ENCODE measurements at places on chromosomes 5 and 9.

DNA sequence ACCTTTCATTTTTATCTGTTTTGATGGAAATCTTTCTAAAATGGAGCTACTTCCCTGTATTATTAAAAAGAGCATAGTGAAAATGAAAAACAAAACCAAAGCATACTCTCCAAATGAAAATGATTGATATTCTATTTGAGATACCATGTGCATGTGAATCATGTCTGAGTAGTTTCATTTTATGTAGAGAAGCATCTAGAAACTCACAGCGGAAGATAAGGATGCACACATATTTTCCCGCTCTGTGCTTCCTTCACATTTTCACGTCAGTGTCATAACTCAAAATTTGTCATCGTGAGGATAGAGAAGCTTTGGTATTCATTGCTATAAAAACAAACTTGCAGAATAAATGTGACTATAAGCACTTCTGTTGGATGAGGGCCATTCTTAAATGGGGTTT, 34.0 kb upstream of the CLINT1 start:
- DNase-seq = no peak

- no peak for DNase-seq
These were observed 101.2 kb upstream of the TRIM32 start for GRCh38 chr9:116585896-116586295.

DNA sequence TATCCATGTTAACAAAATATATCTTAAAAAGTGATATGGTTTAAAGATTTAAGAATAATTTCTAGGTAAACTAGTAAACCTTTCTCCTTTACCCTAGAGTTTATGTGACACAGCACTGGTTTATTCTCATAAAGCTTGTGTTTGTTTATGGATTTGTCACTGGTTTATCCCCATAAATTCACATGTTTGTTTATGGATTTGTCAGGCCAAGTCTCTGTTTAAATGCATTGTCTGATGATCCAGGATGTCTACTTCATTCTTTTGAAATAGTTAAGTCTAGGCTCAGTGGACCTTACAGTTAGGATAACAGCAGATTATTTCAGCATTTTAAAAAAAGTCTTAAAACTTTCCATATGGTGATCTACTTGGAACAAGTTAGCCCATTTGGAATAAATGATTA, 334.0 kb downstream of the ARRDC3 start:
- no peak for DNase-seq

- no peak for DNase-seq
These were observed 75.3 kb downstream of the RANBP17 start for GRCh38 chr5:170937072-170937471.

GRCh38 chr9:113945784-113946183, 69.7 kb downstream of the ZNF618 start:
- no peak for DNase-seq

DNA sequence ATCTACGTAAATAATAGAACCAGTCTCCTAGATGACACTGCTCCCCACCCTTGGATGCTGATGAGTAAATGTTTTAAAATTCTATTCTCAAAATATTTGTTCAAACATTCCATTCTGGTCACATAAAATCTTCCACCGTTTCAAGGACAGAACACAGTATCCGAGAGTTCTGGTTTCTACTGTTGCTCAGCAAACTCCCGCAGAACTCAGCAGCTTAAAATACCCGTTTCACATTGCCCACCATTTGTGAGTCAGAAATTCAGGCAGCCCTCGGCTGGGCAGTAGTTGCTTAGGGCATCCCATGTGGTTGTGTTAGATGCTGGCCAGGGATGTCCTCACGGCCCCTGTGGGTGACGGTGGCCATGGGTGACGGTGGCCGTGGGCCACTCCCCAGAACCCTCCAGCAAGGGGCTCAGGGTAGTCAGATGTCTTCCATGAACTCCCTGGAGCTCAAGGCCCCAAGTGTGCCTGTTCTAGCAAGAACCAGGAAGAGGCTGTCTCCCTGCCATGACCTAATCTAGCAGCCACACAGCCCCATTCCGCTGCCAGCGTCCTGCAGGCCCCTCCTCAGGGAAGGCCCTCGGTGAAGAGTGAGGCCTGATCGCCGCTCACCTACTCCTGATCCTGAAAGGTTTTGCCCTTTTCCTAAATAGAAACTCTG, 17.4 kb downstream of the MGAT1 start:
- no peak for DNase-seq

GRCh38 chr5:107661038-107661649, 9.6 kb downstream of the EFNA5 start:
- no peak for DNase-seq

- DNase-seq = no peak
These were observed 197.2 kb downstream of the COX7C start for GRCh38 chr5:86814907-86815306.

DNA sequence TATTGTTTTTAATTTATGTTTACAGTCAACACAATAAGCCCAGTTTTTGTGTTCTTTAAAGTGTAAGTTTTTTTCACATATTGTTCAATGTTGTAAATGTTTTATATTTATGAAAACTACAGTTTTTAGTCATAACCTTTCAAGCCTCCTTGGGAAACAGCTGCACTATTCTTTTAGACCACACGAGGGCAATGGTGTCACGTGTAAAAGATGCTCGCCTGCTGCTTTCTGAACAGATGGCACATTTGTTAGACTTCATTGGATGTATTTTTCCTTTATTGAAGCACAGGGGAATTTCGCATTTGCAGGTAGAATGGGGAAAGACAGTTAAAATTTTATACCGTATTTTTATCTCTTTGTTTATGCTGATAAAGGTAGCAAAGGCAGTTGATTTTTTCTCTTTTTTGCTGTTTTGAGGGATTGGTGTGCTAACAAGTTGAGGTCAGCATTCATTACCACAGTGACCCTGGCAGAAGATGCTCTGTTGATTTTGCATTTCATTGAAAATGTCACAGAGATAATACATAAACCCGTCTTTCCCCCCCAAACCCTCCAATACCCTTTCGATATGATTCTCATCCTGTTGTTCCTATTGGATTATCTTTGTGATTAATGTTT, 59.0 kb downstream of the MAT2B start:
- peak; percentile 40 for DNase-seq

- no peak for DNase-seq
These were observed 12.3 kb upstream of the PPP2R2B start for GRCh38 chr5:146890731-146891440.

- DNase-seq = no peak
These were observed 179.9 kb upstream of the KLF4 start for GRCh38 chr9:107669422-107669821.

- no peak for DNase-seq
These were observed 75.2 kb downstream of the F2RL2 start for GRCh38 chr5:76547891-76548524.

GRCh38 chr9:97651646-97652045, 18.0 kb downstream of the NCBP1 start:
- no peak for DNase-seq

- peak; percentile 83 for DNase-seq
These were observed 156.4 kb upstream of the RASEF start for GRCh38 chr9:83219154-83219923.

GRCh38 chr5:28543473-28544098, 1505.2 kb upstream of the CDH9 start:
- no peak for DNase-seq

- DNase-seq = no peak
These were observed 15.1 kb downstream of the RXRA start for GRCh38 chr9:134341306-134341705.

- no peak for DNase-seq
These were observed 1.2 kb downstream of the CCNH start for GRCh38 chr5:87411586-87411972.

DNA sequence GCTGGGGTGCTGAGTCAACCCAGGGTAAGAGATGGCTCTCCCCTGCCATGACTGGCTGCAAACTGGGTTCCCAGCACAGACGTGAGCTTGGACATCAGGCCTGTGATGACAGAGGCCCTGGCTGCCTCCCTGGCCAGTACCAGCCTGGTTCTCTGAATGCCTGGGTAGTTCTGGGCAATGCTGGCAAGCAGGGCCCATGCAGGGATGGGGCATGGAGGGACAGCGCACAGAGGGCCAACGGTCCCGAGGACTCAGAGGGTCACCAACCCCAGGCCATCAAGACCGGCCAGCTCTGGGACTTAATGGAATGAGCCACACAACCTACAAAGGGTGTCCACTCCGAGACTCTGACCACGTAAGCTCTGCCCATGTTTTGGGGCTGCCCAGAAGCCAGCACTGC, 241.4 kb downstream of the FSTL4 start:
- DNase-seq = no peak

DNA sequence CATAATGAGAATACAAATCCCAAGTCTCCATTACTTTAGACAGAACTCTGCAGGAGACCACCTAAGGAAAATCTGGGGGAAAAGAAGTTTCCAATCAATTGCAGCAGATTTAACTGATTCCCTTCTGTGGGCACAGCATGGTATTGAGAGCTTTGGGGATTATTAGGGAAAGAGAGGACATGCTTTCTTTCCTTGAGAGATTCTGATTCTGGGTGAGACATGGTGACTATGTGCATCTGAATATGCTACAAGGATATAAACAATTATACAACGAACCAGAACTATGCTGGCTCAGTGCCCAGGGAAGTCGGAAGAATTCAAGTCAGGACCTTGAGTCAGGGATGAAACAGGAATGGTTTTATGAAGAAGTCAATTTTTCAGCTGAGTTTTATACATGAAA, 183.7 kb downstream of the PDE4D start:
- no peak for DNase-seq

DNA sequence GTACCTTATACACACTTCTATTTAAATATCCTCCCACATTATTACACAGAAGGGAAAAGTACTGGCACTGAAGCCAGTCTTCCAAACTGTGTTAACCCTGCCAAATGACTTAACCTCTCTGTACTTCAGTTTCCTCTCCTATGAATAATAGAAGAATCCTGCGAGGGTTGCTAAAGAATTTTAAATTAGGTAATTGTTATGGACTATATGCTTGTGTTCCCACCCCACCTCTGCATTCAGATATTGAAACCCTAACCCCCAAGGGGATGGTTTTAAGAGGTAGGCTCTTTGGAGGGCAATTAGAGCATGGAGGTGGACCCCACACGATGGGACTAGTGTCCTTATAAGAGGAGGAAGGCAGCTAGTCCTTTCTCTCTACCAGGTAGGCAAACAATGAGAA, 72.7 kb downstream of the TTLL11 start:
- DNase-seq = no peak

GRCh38 chr5:96037128-96037527, 75.5 kb upstream of the ELL2 start:
- no peak for DNase-seq

GRCh38 chr5:180832638-180833068, 28.4 kb downstream of the ZFP62 start:
- DNase-seq = no peak

DNA sequence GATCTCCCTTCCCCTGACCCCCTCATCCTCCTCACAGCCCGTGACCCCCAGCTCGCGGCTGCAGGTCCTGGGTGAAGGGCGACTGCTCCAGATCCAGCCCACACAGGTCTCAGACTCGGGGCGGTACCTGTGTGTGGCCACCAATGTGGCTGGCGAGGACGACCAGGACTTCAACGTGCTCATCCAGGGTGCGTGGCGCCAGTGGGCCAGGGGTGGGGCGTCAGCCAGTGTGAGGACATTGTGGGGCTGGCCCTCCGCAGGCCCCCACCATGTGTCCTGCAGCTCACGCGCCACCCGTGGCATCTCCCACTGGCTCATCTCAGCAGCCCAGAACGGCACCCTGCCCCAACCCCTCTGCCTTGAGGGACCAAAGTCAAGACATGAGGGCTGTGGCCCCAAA, 67.1 kb upstream of the ASS1 start:
- no peak for DNase-seq

DNA sequence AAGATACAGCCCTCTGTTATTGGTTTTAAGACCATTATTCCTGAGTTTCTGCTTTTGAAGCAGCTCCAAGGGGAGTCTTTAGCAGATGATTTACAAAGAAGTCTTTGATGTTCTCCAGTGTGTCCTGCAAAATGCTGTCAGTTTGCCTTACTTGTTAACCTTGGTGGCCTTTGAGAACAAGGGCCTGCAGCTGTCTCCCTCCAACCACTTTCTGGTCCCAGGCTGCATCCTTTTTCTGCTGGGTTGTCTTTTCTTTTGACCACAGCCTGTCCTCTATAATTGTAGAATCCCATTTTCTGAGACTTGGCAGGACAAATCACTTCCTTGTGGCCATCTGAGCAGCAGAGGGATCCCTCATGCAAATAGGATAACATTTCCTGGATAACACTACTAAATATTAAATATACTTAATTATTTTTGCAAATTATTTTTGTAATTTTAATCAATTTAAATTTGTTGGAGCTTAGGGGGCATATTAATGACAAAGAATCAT, 281.4 kb downstream of the DMRT2 start:
- DNase-seq = no peak

DNA sequence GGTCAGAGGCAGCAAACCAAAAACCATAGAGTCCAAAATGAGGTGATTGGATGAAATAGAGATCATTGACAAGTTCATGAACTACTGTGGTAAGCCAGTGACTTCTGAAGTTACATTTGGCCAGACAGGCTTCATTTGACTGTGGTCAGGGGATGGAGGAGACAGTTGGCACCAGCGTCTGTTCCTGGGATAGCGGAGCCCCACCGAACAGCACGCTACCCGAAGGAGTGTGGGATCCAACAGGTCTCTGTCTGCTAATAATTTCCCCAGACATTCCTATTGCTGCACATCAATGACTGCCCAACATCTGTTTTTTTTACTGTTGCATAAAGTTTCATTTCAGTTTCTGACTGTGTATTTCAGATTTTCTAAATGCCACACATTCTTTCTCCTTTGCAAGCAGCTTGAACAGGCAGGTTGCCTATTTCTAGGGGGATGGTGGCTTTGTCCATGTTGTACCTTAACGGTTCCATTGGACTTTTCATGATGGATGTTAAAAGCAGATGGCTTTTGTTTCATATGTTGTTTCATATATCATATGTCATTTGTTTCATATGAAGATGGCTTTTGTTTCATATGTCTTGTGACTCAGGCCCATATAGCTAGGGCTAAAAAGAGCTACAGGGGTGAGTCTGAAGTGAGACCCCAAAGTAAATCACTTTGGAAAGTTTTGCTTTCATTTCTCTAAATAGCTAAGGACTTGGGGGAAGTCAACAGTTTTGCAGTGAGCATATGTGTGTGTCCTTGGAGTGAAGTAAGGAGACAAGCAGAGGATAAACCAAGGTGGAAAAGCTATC, 180.8 kb downstream of the GOLPH3 start:
- DNase-seq = no peak

DNA sequence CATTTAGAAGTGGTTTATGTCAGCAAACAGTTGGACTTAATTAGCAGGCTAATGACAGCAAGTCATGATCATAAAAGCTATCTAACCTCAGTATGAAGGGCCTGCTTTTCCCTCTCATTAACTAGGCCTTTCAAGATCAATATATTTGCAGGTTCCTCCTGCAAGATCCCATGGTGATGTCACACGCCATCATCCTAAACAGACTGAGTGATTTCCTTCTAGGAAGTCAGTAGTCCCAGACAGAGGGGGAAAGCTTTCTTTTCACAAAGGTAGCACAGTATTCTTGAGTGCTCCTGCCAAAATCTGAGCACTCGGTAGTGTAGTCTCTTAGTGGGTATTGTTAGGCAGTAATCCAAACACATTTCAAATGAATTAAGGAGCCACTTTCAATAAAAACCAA, 52.5 kb downstream of the UIMC1 start:
- DNase-seq = no peak

All from NCI-H1417 (cell line).